ENCODE measurements at places on chromosomes 2 and 18. TPM values are rescaled to one million over a fixed set of nuclear protein-coding genes. Genes with fewer than 3 reads are reported as not detected.

GRCh38 chr2:207042841-207043240 lies 103.5 kb downstream of the CPO start:
- DNase-seq, result no peak

FAM161A gene
- 2.7 TPM for polyA plus RNA-seq

DNA sequence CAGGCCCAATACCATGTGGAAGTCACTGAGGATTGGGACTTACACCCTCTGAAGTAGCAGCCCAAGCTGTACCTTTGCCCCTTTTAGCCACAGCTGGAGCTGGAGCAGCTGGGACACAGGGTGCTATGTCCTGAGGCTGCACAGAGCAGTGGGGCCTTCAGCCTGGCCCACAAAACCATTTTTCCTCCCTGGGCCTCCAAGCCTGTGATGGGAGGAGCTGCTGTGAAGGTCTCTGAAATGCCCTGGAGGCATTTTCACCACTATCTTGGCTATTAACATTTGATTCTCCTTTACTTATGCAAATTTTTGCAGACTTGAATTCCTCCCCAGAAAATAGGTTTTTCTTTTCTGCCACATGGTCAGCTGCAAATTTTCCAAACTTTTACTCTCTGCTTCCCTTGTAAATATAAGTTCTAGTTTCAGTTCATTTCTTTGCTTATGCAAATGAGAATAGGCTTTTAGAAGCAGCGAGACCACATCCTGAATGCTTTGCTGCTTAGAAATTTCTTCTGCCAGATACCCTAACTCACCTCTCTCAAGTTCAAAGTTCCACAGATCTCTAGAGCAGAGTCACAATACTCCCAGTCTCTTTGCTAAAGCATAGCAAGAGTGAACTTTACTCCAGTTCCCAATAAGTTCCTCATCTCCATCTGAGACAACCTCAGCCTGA lies 213.8 kb upstream of the MGAT5 start:
- no peak for DNase-seq

GRCh38 chr18:1604751-1605150 lies 700.1 kb downstream of the ADCYAP1 start:
- no peak for DNase-seq

GRCh38 chr2:62415019-62415431 lies 91.0 kb downstream of the TMEM17 start:
- DNase-seq, result no peak

DNA sequence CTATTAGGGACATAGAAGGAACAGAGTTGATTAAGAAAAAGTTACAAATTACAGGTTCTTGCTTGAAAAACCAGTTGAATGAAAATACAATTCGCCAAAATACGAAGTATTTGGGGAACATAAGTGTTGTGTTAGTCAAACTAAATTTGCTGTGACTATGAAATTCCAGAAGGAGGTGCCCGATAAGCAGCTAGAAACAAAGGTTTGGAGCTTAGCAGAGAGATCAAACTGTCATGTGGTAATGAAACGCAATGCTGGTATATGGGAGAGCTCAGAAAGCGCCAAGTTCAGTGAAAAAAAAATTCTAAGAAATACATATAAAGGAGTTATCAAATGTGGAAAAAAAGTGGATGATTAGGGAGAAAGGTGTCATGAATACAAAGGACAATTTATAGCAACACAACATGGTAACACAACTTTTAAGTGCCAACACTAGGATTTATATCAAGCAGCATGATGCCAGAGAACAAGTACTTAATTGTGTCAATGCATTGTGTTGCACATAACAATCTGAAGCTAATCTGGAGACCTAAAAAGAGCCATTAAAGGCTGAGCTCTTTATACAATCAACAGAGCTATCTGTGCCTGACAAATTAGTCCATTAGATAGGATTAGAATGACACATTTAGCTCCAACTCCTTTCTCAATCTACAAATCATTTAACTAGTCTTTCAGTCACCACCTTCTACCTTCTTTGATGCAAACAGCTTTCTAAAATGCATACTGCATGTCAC lies 31.2 kb downstream of the SMAD2 start:
- no peak for DNase-seq

DUSP19 gene
- 0.97 TPM for polyA plus RNA-seq

GRCh38 chr2:148172131-148172753 lies 151.4 kb downstream of the MBD5 start:
- no peak for DNase-seq

CEP68 gene
- polyA plus RNA-seq, result 9.3 TPM

DNER gene
- polyA plus RNA-seq, result not detected

DNA sequence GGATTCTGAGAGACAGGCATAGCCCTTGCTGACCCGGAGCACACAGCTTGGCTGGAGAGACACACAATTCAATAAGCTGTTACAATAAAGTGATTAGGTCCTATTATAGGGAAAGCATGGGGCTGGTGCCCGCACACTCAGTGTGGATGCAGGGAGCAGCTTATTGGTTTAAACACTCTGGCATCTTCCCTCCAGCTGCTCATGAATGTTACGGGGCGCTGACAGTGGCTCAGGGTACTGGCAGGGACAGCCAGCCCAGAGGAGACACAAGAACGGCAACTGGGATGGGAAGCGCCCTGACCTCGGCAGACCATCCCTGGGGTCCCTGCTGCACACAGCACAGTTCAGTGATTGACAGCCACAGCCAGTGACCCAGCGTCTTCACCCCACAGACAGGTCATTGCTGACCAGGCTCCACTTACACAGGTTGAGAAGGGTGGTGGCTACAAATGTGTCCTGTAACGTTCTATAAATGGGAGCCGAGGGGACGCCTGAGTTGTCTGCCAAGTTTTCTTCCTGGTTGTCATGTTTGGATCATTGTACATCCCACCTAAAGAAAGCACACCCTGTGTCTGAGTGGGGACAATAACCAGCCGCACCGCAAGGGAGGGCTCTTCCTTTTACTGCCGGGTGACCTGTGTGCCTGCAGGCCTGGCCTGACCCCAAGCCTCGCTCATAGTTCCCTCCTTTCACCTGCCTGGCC lies 60.3 kb downstream of the SH3BP4 start:
- DNase-seq, result no peak

DNA sequence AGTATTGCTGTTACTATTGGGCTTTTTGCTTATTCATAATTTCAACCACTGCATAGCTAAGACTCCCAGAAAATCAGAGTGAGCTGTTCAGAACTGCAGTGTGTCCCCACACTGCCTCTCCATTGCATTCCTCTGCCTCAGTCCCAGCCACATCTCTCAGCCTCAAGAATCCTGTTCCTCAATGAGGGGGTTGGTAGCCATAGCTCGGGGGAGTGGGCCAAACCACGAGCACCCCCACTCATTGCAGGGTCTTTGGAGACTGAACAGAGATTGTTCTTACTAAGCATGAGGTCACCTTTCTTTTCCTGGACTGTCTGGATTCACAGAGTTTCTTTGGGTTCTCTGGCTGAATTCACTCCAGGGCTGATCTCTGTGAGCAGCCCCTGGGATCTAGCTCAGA lies 161.1 kb downstream of the GFPT1 start:
- no peak for DNase-seq

DNA sequence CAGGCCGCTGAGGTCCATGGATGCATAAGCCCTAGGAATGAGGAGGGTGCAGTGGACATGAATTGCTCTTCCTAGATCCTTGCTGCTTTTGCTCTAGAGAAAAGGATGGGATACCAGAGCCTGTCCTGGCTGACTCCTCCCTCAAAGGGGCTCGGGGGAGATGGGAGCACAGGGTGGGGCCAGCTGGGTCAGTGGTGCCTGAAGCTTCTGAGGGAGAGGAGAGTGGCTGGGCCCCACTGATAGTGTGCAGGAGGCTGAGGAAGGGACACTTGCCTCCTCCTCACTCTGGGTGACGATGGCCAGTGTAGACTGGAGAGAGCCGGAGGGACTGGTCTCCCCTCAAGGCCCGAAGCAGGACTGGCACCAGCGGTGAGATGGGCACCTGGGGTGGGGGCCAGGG lies at the start of gene NT5DC4:
TSS of gene NT5DC4 (plus strand) at position 236 of the 400 bp plus-strand sequence. CDS start at position 296, 60 bp downstream.
- DNase-seq, result no peak

INHBB gene
- polyA plus RNA-seq, result 2.4 TPM

GRCh38 chr2:172864182-172864581 lies 128.5 kb downstream of the RAPGEF4 start:
- DNase-seq, result peak; percentile 13

DNA sequence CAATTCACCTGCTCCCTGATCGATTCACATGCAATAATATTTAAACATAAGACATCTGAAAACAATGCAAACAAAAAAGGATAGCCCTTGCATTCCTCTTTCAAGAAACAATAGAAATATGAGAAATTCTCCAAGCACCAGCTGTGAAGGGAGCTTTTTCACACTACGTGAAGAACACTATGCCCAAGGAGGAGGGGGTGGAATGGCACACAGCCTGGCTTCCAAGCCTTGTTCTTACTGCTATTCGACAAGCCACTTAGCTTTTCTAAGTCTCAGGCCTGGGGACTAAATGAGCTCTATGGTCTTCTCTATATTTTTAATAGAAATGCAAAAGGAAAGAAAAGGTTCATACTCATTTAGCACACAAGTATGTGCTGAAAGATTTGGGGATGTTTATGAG lies 92.2 kb upstream of the CHRNA1 start:
- no peak for DNase-seq
